ENCODE measurements at places on chromosomes 5 and 9. TPM values are rescaled to one million over a fixed set of nuclear protein-coding genes. Genes with fewer than 3 reads are reported as not detected.

GRCh38 chr9:72193478-72193881, 44.2 kb downstream of the GDA start:
- no peak for DNase-seq
- no peak overlapping the region for H3K27ac ChIP-seq
- no peaks in the 10 kb centered on the region for H3K4me1 ChIP-seq

DNA sequence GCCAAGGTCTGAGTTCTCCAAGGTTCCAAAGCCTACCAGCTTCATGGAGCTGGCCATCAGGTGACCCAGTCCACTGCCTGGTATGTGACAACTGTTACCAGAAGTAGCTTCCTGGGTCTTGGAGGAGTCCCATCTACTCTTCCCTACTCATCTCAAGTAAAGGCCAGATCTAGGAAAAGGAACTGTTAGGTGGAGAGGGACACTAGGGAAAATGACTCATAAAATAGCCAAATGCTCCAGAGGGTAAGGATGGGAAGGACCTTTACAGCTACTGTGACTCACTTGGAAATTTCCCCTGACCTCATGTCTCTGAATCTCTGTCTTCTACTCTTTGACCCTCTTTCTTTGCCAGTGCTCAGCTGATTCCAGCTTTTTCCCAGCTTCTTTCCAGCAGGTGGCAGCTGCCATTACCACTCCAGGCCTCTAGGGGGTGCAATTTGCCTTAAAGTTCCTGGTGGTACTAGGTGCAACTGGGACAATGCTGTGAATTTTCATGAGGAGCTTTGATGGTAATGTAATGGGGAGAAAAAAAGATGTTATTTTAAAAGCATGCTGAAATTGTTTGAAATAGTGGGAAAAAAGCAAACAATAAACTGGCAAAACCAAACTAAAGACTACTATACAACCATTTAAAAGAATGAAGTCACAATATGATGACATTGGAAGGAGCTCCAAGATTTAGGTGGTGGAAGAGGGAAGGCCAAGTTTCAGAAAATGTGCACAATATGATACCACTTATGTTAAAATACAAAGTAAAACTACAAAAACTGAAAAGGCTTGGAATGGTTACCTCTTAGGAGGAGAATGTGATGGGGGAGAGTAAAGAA, 27.1 kb upstream of the MYORG start:
- no peak overlapping the region for H3K27ac ChIP-seq
- H3K4me3 ChIP-seq: no peak overlapping the region
- no peak for DNase-seq
- H3K4me1 ChIP-seq: no peaks in the 10 kb centered on the region
- no peaks in the 10 kb centered on the region for H3K27me3 ChIP-seq

- H3K27me3 ChIP-seq: no peaks in the 10 kb centered on the region
- no peak for DNase-seq
- H3K4me3 ChIP-seq: no peak overlapping the region
Measured at GRCh38 chr5:11390291-11390767, 513.9 kb downstream of the CTNND2 start.

The GMCL2 gene
- total RNA-seq: not detected

DNA sequence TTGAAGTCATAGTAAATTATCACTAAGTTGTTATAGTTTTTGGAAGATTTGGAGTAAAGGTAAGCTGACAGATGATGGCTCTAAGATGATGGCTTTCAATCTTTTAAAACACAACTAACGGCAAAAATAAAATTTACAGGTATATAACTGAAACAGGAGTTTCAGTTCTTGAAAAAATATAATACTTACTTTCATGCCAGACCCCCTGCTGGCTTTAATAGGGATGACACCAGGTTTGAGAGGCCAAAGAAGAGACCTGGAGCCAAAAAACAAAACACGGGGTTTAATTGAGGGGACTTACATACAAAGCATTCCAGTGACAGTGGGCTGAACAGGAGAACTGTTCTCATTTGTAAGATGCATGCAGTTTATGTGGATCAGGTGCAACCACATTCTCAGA, 301.7 kb upstream of the PCSK5 start:
- H3K36me3 ChIP-seq: no peaks in the 10 kb centered on the region
- no peak for DNase-seq
- H3K27me3 ChIP-seq: no peaks in the 10 kb centered on the region
- H3K4me3 ChIP-seq: no peak overlapping the region
- no peak overlapping the region for H3K27ac ChIP-seq
- H3K4me1 ChIP-seq: no peaks in the 10 kb centered on the region

- no peaks in the 10 kb centered on the region for H3K27me3 ChIP-seq
- H3K4me3 ChIP-seq: no peak overlapping the region
- H3K4me1 ChIP-seq: no peaks in the 10 kb centered on the region
- peak; percentile 15 for DNase-seq
- H3K36me3 ChIP-seq: no peaks in the 10 kb centered on the region
Measured at GRCh38 chr9:29183971-29184370, 1610.7 kb upstream of the C9orf72 start.

- H3K36me3 ChIP-seq: no peaks in the 10 kb centered on the region
- no peak for DNase-seq
- no peak within 1 kb of the TSS for H3K4me3 ChIP-seq
- H3K27me3 ChIP-seq: no peaks in the 10 kb centered on the region
Measured at GRCh38 chr9:114805670-114806525, at the start of gene TNFSF15. Gene TNFSF15 (minus strand): TSS chr9:114806039. CDS start chr9:114806012, 27 bp downstream.

DNA sequence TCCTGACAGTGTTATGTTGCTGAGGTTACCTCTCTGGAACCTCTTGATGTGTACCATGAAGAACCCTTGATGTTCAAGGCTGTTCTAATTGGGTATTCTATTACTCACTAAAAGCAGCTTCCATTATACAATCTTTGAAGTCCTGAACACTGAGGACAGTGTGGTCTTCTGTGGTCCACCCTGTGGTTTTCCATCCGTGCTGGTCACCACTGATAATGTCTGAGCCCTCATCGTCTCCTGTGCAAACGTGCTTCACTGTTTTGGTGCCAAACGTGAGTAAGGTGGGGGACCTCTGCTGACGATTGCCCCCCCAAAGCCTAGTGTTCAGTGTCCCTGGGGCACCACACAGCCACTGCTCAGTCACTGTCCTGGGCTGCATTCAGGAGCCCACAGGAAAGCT, 259.7 kb upstream of the ANKRD55 start:
- H3K4me1 ChIP-seq: no peaks in the 10 kb centered on the region
- no peaks in the 10 kb centered on the region for H3K36me3 ChIP-seq
- no peak overlapping the region for H3K4me3 ChIP-seq
- H3K27me3 ChIP-seq: no peaks in the 10 kb centered on the region

GRCh38 chr5:150246835-150247234, 42.7 kb downstream of the CAMK2A start:
- H3K4me1 ChIP-seq: peaks cover 13% of the 10 kb centered on the region
- no peak overlapping the region for H3K4me3 ChIP-seq
- no peaks in the 10 kb centered on the region for H3K27me3 ChIP-seq
- H3K36me3 ChIP-seq: peaks cover 60% of the 10 kb centered on the region
- H3K27ac ChIP-seq: no peak overlapping the region

GRCh38 chr9:135349212-135350002, 130.2 kb upstream of the PPP1R26 start:
- H3K4me1 ChIP-seq: peaks cover 37% of the 10 kb centered on the region
- H3K36me3 ChIP-seq: no peaks in the 10 kb centered on the region

The PGM5 gene
- total RNA-seq: 55.9 TPM

DNA sequence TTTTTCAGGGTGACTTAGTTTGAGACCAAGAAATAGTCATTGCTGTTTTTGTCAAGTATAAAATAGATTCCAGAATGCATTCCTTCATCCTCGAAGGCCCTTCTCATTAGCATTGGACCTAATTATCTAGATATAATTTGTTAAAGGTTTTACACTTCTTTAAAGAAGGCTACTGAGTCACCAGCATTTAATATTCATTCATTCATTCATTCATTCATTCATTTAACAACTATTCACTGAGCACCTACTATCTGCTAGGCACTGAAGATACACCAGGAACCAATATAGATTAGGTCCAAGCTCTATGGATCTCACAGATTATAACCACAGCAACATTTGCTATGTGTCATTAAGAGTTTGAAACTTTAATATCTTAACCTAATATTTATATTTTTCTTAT, 11.1 kb upstream of the REEP5 start:
- H3K27me3 ChIP-seq: no peaks in the 10 kb centered on the region
- no peak for DNase-seq
- H3K4me3 ChIP-seq: no peak overlapping the region
- no peaks in the 10 kb centered on the region for H3K4me1 ChIP-seq

The NOL8 gene
- total RNA-seq: 20.3 TPM

DNA sequence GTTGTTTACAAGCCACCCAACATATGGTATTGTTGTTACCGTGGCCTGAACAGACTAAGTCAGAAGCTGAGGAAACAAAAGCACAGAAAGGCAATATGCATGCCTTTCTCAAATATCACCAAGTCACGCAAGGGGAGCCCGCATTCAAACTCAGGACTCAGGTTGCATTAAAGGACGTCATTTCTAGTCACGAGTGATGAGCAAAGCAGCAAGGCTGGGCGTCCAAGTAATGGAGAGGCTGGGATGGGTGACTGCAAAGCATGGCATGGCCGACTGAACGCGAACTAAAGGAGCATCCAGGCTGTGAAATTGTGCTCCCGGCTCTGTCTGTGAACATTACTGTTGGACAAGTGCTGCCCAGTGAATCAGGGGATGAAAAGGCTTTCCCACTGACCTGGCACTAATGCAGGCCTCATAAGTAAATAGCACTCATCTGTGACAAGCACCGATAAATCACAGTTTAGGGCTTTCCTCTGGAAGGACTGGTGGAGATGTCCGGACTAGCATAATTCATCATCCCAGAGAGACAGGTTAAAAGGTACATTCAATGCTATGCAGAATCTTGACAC, 202.8 kb downstream of the SPOCK1 start:
- no peaks in the 10 kb centered on the region for H3K36me3 ChIP-seq
- no peak overlapping the region for H3K4me3 ChIP-seq
- H3K4me1 ChIP-seq: peaks cover 3% of the 10 kb centered on the region

The PCDHGC5 gene
- 5.9 TPM for total RNA-seq

The SPATA31E1 gene
- total RNA-seq: 0.06 TPM

DNA sequence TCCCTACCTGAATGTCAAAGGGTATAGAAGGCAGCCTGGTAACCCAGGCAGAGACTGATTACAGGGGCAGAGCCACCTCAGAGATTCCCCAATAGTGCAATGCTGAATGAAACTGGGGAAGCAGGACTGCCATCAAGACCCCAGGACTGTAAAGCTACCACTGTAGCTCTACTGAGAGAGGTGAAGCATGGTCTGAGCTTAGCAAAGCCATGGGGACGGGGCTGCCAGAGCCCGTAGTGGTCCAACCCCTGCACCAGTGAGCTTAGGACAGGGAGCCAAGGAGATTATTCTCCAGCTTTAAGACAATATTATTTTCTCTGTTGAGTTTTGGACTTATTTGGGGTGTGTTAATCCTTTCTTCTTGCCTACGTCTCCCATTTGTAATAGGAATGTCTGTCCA, 679.3 kb upstream of the GRAMD2B start:
- no peak overlapping the region for H3K27ac ChIP-seq
- H3K4me3 ChIP-seq: no peak overlapping the region
- no peaks in the 10 kb centered on the region for H3K36me3 ChIP-seq
- no peaks in the 10 kb centered on the region for H3K4me1 ChIP-seq
- no peaks in the 10 kb centered on the region for H3K27me3 ChIP-seq

- H3K4me3 ChIP-seq: no peak overlapping the region
- H3K4me1 ChIP-seq: peaks cover 16% of the 10 kb centered on the region
- DNase-seq: no peak
- H3K27me3 ChIP-seq: no peaks in the 10 kb centered on the region
- H3K36me3 ChIP-seq: peaks cover 28% of the 10 kb centered on the region
- no peak overlapping the region for H3K27ac ChIP-seq
Measured at GRCh38 chr9:109181284-109181683, 14.2 kb upstream of the FRRS1L start.

GRCh38 chr5:43603344-43604217, 601 bp downstream of the NNT start:
- H3K27ac ChIP-seq: peak overlapping the region; percentile 47
- DNase-seq: no peak
- H3K4me1 ChIP-seq: peaks cover 5% of the 10 kb centered on the region
- no peaks in the 10 kb centered on the region for H3K27me3 ChIP-seq
- H3K4me3 ChIP-seq: peak overlapping the region; percentile 84

The ANKRD33B gene
- 4.1 TPM for total RNA-seq

DNA sequence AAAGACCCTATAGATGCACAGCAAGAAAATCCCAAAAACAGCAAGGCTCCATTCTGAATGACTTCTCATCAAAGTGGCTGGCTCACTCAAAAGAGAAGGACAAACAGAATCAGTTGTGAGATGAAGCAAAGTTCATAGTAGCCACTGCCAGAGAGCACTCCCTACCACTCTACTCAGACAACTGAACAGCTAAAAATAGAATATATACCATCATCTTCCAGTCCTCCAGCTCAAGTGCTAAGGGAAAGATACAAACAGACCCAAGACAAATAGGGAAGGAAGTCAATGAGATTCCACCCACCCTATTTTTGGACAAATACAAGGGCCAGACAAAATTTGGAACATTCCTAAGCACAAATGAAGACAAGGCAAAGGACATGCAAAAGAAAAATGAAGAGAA, 20.6 kb downstream of the GNAQ start:
- no peaks in the 10 kb centered on the region for H3K36me3 ChIP-seq
- H3K4me1 ChIP-seq: no peaks in the 10 kb centered on the region
- H3K27ac ChIP-seq: no peak overlapping the region
- H3K4me3 ChIP-seq: no peak overlapping the region
- no peak for DNase-seq
- no peaks in the 10 kb centered on the region for H3K27me3 ChIP-seq

The SELENOP gene
- total RNA-seq: 398 TPM

The TMEM232 gene
- total RNA-seq: 21.1 TPM

DNA sequence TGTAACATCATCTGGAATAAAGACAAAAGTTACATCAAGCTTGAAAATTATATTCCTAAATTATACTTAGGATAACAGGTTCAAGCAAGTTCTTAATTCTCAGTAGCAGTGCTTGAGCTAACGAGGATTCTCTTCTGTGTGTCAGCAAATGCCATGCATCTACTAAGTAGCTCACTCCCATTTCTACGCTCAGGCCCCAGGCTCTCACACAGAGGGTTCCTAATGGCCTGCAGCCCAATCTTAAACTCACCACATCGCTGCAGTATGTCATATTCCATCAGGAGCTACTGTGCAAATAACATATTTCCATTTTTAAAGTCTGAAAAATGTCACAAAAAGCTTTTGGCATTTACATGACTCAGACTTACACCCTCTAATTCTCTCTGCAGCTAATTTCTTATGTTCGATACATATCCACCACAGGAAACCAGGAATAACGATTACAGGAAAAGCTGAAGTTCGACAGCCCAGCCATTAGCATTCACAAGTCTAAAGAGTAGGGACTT, 474.8 kb downstream of the EFNA5 start:
- no peaks in the 10 kb centered on the region for H3K27me3 ChIP-seq
- H3K36me3 ChIP-seq: no peaks in the 10 kb centered on the region
- DNase-seq: no peak
- H3K4me1 ChIP-seq: no peaks in the 10 kb centered on the region

The SHC3 gene
- 15.5 TPM for total RNA-seq

The PCDHGB3 gene
- 8.3 TPM for total RNA-seq

GRCh38 chr9:119736491-119737454, 367.5 kb upstream of the BRINP1 start:
- H3K27me3 ChIP-seq: no peaks in the 10 kb centered on the region
- H3K4me3 ChIP-seq: no peak overlapping the region
- no peaks in the 10 kb centered on the region for H3K36me3 ChIP-seq
- no peaks in the 10 kb centered on the region for H3K4me1 ChIP-seq
- DNase-seq: no peak

- H3K4me1 ChIP-seq: no peaks in the 10 kb centered on the region
- H3K27ac ChIP-seq: no peak overlapping the region
- no peaks in the 10 kb centered on the region for H3K36me3 ChIP-seq
Measured at GRCh38 chr5:164027738-164028137, 522.3 kb downstream of the MAT2B start.

GRCh38 chr5:151240924-151241635, 11.9 kb upstream of the GM2A start:
- H3K27me3 ChIP-seq: peaks cover 6% of the 10 kb centered on the region
- H3K4me1 ChIP-seq: peaks cover 5% of the 10 kb centered on the region
- no peak overlapping the region for H3K27ac ChIP-seq
- no peak overlapping the region for H3K4me3 ChIP-seq

The MXD3 gene
- 20.2 TPM for total RNA-seq

The AP3S1 gene
- 118 TPM for total RNA-seq
